K562 (cell line): ENCODE measurements at places on chromosomes 3 and 15. TPM values are rescaled to one million over a fixed set of nuclear protein-coding genes. Genes with fewer than 3 reads are reported as not detected.

DNA sequence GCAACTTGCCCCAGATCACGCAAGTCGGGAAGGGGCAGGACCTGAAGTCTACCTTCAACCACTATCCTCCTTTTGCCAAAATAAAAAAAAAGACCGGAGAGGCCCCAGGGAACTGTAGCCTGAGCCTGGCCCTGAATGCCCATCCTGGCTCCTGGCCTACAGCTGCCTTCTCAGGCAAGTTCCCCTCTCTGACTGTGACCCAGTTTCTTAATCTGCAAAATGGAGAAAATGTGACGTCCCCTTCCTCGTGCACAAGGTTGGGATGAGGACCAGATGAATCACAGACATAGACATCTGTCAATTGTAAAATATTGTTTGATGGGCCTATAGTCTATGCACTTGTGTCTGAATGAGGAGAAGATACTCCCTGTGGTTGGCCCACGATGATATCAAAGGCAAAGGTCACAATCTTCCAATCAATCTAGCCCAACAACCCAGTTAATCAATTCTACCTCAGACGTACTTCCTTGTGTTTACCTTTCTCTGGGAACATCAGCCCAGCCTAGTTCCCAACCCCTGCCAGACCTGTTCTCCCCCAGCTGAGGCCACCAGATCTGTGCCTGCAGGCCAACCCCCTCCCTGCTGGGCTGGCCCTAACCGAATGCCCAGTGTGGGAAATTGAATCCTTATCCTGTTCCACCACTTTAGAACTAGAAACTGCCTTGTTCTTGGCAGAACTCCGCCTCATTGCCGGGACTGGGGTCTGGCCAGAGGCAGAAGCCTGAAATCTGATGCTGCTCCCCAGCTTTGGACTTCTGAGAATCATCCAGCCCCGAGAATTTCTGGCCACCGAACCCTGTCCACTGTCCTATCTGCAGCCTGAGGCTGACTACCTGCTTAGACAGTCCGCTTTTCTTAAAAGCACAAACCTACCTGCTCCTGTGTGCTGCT lies 101.8 kb upstream of the LIPC start:
- H3K4me3 ChIP-seq = no peak overlapping the region
- DNase-seq = no peak
- no peaks in the 10 kb centered on the region for H3K36me3 ChIP-seq
- peak overlapping the region; percentile 96 for H3K27ac ChIP-seq
- peaks cover 18% of the 10 kb centered on the region for H3K4me1 ChIP-seq
- H3K27me3 ChIP-seq = no peaks in the 10 kb centered on the region

DNA sequence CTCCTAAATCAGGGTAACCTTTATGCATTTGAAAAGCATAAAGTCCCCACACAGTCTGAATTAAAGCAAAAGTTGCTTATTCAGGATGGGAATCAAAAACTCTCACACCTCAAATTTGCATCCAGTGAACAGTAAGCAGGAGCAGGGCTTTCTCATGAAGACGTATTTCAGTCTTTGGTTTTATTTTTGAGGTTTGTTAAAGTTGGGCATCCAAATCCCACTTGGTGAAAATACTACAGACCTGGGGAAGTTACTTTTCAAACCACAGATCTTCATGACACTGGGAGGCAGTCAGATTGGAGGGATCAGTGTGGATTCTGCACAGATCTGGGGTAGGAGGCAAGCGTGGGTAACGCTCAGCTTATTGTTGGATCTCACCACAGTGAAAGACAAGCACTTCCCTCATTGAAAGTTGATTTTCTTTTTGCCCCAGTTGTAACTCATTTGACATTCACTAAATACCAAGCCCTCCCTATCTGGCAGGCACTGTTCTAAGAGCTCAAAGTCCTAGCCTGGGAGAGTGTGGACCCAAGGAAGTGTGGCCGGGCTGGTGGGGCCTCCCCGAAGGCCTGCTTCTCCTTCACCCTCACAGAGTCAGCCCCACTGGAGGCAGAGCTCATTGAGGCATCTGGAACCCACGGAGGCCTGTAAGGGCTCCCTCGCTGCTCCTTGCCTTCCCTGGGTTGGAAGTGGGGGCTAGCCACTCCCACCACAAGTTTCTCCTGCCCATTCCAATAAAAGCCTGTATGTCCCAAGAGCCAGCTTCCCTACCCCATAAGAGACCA lies 783 bp upstream of the ISG20 start:
- H3K4me3 ChIP-seq = peak overlapping the region; percentile 14
- peaks cover 16% of the 10 kb centered on the region for H3K4me1 ChIP-seq
- H3K27me3 ChIP-seq = no peaks in the 10 kb centered on the region
- H3K36me3 ChIP-seq = peaks cover 21% of the 10 kb centered on the region; the same call in 2 of the 3 replicates
- DNase-seq = no peak

DNA sequence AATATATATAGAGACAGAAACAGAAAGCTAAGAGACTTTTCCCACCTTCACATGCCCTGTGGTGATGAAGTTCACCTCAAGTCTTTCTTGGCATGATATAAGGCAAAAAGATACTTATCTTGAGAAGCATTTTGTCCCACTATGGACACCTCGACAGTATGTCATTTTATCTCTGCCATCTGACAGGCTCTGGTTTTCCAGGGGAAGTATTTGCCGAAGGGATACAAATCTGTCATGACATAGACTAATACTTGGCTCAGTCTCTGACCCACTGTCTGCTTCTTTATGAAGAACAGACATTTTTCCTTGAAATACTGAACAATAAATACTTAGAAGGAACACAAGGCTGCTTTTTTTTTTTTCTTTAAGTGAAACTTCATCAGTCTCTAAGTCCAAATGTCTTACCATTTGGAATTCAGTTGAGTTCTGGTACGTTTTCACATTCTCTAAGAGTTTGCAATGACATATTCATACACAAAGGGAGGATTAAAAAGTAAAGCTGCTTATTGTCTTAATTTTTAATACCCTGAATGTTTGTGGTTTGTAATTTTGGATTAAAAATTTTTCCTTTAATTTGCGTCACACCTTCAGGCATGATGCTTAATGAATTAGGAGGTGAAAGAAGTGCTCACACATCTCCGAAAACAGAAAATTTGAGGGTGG lies 87.8 kb upstream of the LMOD3 start:
- H3K27me3 ChIP-seq = no peaks in the 10 kb centered on the region; the same call in 1 of the 2 replicates
- no peak for DNase-seq
- H3K4me1 ChIP-seq = no peaks in the 10 kb centered on the region; the same call in 1 of the 2 replicates
- H3K36me3 ChIP-seq = no peaks in the 10 kb centered on the region

ZNF80 gene
- total RNA-seq = not detected in 2 replicates

- DNase-seq = no peak
- H3K27me3 ChIP-seq = no peaks in the 10 kb centered on the region
- H3K4me3 ChIP-seq = no peak overlapping the region
Measured at GRCh38 chr3:32522682-32523081, 20.0 kb upstream of the CMTM6 start.

TRIP4 gene
- total RNA-seq = 15.5 and 17.4 TPM in 2 replicates

FOXB1 gene
- total RNA-seq = not detected in 2 replicates

RETNLB gene
- total RNA-seq = not detected in 2 replicates

- no peak overlapping the region for H3K27ac ChIP-seq
- no peak for DNase-seq
- no peaks in the 10 kb centered on the region for H3K36me3 ChIP-seq
Measured at GRCh38 chr3:38587548-38588131, 61.8 kb downstream of the SCN5A start.

- DNase-seq = no peak
- no peaks in the 10 kb centered on the region for H3K36me3 ChIP-seq
- 0 out of 3 replicates have a peak, but pooled peaks cover 2% of the 10 kb centered on the region for H3K27me3 ChIP-seq
- H3K4me3 ChIP-seq = no peak overlapping the region
- no peaks in the 10 kb centered on the region for H3K4me1 ChIP-seq
Measured at GRCh38 chr15:52334491-52335160, 39.0 kb upstream of the MYO5C start.

GRCh38 chr3:173652093-173652492 lies 254.5 kb downstream of the NLGN1 start:
- H3K27me3 ChIP-seq = no peaks in the 10 kb centered on the region
- H3K4me3 ChIP-seq = no peak overlapping the region
- H3K4me1 ChIP-seq = no peaks in the 10 kb centered on the region
- no peak overlapping the region for H3K27ac ChIP-seq
- DNase-seq = no peak
- no peaks in the 10 kb centered on the region for H3K36me3 ChIP-seq

GRCh38 chr3:195770081-195770840 lies 41.5 kb downstream of the MUC4 start:
- peaks cover 64% of the 10 kb centered on the region for H3K27me3 ChIP-seq
- no peaks in the 10 kb centered on the region for H3K4me1 ChIP-seq
- no peak overlapping the region for H3K27ac ChIP-seq
- no peak for DNase-seq

NUP210 gene
- total RNA-seq = 128 and 138 TPM in 2 replicates

DNAH1 gene
- total RNA-seq = 0.84 and 1.2 TPM in 2 replicates

CCDC54 gene
- not detected in 2 replicates for total RNA-seq

- no peak for DNase-seq
- no peak overlapping the region for H3K4me3 ChIP-seq
- no peaks in the 10 kb centered on the region for H3K27me3 ChIP-seq
- H3K4me1 ChIP-seq = peaks cover 12% of the 10 kb centered on the region
Measured at GRCh38 chr3:45170096-45170495, 23.9 kb upstream of the CDCP1 start.

- H3K27ac ChIP-seq = no peak overlapping the region
- H3K27me3 ChIP-seq = no peaks in the 10 kb centered on the region
- H3K4me1 ChIP-seq = no peaks in the 10 kb centered on the region
Measured at GRCh38 chr3:63635186-63635585, 17.3 kb upstream of the SNTN start.

DNA sequence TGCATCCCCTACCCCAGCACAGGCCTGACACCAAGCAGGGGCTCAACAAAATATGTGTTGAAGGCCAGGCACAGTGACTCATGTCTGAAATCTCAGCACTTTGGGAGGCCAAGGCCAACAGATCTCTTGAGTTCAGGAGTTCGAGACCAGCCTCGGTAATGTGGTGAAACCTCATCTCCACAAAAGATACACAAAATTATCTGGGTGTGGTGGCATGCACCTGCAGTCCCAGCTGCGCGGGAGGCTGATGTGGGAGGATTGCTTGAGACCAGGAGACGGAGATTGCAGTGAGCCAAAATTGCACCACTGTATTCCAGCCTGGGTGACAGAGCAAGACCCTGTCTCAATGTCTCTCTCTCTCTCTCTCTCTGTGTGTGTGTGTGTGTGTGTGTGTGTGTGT lies 30.7 kb upstream of the CYP11A1 start:
- H3K36me3 ChIP-seq = no peaks in the 10 kb centered on the region
- H3K4me3 ChIP-seq = no peak overlapping the region
- no peaks in the 10 kb centered on the region for H3K27me3 ChIP-seq
- H3K27ac ChIP-seq = no peak overlapping the region

DNA sequence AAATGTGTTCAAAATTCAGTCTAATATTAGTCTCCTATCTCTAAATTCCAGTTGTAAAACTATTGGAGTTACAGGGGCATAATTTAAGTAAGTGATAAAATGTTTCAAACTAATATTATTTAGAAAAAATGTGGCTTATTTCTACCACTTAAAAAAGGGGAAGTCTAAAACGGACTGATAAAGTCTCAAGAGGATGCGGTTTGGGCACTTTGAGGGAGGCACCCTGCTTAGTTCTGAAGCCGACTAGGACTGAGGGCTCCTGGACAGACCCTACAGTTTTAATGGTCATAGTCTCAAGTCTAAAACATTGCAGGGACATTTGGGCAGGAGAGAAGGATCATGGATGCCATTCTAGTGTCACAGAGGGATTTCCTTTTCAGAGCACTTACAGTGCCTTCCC lies 566.3 kb downstream of the NR2F2 start:
- H3K4me1 ChIP-seq = no peaks in the 10 kb centered on the region
- no peak overlapping the region for H3K27ac ChIP-seq
- DNase-seq = no peak

- H3K36me3 ChIP-seq = no peaks in the 10 kb centered on the region
- no peak overlapping the region for H3K4me3 ChIP-seq
- no peak overlapping the region for H3K27ac ChIP-seq
- no peaks in the 10 kb centered on the region for H3K4me1 ChIP-seq
Measured at GRCh38 chr3:24502690-24503089, 8.0 kb upstream of the THRB start.

ATP13A5 gene
- total RNA-seq = not detected in 2 replicates

DNA sequence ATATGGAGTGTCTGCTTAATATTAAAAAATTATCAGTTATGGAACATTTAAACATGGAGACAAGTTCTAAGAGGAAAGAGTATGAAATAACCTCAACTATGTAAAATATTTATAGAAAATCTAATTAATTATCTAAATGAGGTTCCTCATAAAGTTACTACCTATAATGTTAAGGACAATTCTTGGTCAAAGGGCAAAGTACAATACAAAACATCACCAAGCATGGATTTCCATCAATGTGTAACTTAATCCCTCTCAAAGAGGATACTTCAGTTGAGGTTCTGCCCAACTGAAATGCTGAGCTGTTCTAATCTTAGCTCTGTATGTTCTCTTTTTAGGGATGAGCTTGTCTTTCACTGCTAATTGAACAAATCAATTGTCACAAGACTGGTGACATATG lies 56.0 kb upstream of the CHRM5 start:
- H3K27me3 ChIP-seq = no peaks in the 10 kb centered on the region
- H3K4me3 ChIP-seq = no peak overlapping the region
- no peak for DNase-seq
- H3K27ac ChIP-seq = no peak overlapping the region

DNA sequence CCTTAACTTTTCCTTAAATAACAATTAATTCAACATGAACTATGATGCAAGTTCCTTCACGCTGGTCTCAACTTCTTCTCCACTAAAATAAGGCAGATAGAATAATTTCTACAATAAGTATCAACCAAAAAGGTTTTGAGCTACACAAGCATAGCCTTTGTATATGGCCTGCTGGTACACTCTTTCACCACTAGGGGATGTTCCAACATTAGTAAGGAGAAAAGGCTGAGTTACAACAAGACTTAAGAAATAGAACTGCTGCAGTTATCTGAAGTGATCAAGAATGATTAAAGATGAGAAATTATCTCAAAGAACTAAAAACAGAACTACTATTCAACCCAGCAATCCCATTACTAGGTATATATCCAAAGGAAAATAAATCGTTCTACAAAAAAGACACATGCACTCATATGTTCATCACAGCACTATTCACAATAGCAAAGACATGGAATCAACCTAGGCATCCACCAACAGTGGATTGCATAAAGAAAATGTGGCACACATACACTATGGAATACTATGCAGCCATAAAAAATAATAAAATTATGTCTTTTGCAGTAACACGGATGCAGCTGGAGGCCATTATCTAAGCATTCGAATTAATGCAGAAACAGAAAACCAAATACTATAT lies 14.4 kb downstream of the ATP13A3 start:
- H3K27me3 ChIP-seq = no peaks in the 10 kb centered on the region
- no peak overlapping the region for H3K4me3 ChIP-seq
- DNase-seq = peak; percentile 29
- peaks cover 17% of the 10 kb centered on the region; the same call in 1 of the 3 replicates for H3K36me3 ChIP-seq
- H3K4me1 ChIP-seq = peaks cover 19% of the 10 kb centered on the region
- H3K27ac ChIP-seq = no peak overlapping the region

GRCh38 chr3:184241447-184242296 lies 7.1 kb downstream of the ALG3 start:
- no peaks in the 10 kb centered on the region for H3K27me3 ChIP-seq
- peak; percentile 67 for DNase-seq
- H3K4me3 ChIP-seq = no peak overlapping the region
- H3K27ac ChIP-seq = no peak overlapping the region
